ENCODE measurements at places on chromosomes 3 and 15. TPM values are rescaled to one million over a fixed set of nuclear protein-coding genes. Genes with fewer than 3 reads are reported as not detected.

- no peak for DNase-seq
Observed at GRCh38 chr15:23569151-23569925, 3.9 kb downstream of the MKRN3 start.

SLC24A5 gene
- 0.41 TPM for polyA plus RNA-seq

- no peak for DNase-seq
Observed at GRCh38 chr15:40995656-40996055, 42.4 kb downstream of the CHAC1 start.

DNA sequence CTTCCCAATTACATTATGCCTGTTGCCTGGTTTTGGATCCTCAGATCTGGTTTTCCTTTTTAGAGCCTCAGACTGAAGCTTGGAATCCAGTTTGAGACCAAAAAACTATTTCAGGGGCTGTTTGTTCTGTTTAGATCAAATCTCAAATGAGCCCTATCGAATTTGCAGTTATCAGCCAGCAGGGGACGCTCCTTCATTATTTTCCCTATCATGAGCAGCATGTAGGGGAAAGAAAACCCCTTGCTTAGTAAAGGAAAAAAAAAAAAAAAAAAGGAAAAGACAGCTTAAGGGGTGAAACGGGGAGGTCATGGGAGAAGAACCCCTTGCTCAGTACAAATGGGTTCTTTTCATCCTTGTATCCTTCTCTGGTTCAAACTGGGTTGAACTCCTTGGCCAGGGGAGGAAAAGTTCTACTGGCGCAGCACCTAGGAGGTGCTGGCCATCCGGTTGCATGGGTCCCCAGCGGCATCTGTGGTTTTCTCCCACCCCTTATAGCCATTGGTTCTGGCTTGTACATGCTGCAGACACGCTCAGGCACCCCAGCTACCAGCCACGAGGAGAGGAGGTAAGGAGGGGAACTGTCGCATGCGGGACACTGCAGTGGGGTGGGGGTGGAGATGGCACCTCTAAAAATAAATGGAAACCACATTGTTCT, 1375.1 kb upstream of the ALCAM start:
- no peak for DNase-seq

GRCh38 chr3:2684046-2684445, 426.1 kb downstream of the IL5RA start:
- DNase-seq: no peak

DNA sequence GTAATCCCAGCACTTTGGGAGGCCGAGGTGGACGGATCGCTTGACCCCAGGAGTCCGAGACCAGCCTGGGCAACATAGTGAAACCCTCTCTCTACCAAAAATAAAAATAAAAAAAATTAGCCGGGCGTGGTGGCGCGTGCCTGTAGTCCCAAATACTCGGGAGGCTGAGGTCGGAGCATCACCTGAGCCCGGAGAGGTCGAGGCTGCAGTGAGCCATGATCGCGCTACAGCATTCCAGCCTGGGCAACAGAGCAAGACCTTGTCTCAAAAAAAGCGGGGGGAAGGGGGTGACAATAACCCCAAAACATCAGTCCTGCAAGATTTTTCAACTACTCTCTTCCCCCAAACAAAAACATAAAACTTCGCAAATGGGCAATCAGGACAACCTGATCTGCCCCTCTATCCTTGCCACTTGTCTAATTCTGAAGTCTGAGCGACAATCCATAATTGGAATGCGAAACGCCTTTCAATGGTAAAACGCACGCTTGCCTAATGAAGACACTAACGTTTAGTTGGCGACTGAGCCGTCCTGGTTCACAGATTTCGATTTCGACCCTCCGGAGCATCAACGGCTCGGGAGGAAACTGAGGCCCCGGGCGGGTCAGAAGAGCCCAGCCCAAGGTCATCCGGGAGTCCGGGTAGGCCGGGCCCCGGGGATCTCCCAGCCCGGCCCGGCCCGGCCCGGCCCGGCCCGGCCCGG, 868 bp downstream of the BTBD1 start:
- no peak for DNase-seq
